Kasumi-1 (cell line): ENCODE measurements at places on chromosomes 12 and 14.

DNA sequence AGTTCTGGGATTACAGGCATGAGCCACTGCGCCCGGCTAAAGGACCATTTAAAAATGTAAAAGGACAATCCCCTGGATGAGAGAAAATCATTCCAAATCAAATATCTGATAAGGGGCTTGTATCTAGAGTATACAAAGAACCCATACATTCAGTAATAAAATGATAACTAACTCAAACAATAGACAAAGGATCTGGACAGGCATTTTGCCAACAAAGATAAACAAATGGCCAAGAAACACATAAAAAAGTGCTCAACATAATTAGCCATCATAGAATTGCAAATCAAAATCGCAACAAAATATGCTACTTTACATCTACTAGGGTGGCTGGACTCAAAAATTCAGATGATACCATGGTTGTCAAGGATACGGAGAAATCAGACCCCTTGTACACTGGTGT is 8.5 kb upstream of the BICD1 start:
- no peak for DNase-seq

GRCh38 chr14:22547948-22548750 is 40.9 kb downstream of the DAD1 start:
- DNase-seq = no peak

- DNase-seq = peak; percentile 51
Observed at GRCh38 chr14:69475194-69475818, 9.2 kb upstream of the PLEKHD1 start.

- DNase-seq = no peak
Observed at GRCh38 chr14:63922696-63923421, 70.1 kb downstream of the SYNE2 start.

GRCh38 chr14:103404032-103404918 is 19.1 kb downstream of the MARK3 start:
- DNase-seq = no peak

DNA sequence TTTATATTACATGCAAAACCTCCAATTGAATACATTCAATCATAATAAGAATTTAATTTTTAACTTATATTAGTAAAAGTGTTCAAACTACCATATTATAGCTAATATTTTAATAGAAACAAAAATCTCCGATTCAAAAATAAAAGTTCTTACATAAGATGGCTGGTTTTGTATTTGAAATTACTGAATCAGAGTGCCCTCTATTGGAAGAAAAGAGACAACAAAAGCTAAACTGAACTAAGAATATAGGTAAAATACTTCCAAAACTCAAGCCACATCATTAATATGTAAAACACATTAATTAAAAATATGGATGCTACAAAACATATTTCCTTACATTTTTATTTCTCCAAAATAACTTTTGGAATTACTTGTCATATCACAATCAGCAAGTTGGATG is 120.3 kb downstream of the GARIN6 start:
- peak; percentile 61 for DNase-seq

GRCh38 chr12:54368709-54369596 is 4.7 kb upstream of the GPR84 start:
- DNase-seq = peak; percentile 94

DNA sequence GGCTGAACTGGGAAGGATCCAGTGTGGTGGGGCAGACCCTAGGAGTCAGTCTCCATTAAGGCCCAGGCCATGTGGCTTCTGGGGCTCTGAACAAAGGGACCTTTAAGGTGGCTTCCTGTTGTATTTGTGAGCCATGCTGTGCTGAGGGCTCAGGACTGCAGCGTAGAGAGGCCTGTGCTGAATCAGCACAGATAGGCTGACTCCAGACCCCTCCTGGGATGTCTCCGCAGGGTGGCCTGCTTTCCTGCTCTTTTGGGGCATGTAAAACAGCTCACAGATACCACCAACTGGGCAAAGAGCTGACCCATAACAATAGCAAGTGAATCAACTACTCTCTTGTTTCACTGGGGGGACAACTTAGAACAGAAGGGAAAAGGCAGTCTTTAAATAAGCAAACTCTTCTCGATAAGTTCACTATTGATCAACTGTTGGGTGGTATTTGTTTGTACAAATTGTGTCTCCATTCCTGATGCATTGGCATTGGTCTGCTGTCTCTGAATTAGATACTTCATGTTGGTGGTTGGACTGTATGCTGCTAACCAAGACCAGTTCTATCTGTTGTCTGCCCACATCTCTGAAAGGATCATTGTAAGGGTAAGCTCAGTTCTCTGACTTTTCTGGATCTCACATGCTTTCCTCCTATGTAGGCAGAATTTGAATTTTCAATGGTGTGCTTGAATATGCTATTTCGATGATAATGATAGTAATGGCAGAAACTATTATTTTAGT is 71.8 kb downstream of the MYRFL start:
- no peak for DNase-seq

- peak; percentile 26 for DNase-seq
Observed at GRCh38 chr12:3897371-3897971, 24.3 kb upstream of the PARP11 start.

DNA sequence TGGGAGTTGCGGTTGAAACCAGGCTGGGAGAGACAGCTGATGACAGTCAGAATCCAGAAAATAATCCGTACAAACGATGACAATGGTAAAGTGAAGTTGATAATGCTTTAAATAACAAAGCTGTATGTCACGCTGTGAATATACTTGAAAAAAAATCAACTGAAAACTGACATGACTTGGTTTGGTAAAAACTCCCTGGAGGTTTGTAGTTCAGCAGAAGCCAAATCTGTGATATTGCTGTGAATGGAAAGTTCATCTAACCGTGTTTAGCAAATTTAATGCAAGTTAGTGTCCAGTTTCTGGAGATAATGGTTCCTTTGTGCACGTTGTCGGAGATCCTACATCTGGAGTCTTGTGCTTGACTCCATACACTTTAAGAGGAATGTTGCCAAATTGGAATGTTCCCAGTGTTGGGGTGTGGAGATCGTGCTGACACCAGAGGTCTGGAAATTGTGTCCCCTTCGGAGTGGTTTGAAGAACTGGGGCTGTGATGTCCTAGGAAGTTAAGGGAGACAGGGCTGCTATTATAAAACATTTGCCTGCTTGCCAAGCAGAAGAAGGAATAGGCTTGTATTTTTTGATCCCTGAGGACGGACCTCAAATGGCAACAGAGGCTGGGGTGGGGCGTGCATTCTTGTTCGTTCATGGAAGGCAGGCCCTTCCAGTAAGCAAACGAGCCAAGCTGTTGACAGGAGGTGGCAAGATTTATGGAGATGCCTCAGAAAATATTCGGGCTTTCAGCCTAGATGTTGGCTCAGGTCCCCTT is 30.6 kb downstream of the PPFIBP1 start:
- no peak for DNase-seq

DNA sequence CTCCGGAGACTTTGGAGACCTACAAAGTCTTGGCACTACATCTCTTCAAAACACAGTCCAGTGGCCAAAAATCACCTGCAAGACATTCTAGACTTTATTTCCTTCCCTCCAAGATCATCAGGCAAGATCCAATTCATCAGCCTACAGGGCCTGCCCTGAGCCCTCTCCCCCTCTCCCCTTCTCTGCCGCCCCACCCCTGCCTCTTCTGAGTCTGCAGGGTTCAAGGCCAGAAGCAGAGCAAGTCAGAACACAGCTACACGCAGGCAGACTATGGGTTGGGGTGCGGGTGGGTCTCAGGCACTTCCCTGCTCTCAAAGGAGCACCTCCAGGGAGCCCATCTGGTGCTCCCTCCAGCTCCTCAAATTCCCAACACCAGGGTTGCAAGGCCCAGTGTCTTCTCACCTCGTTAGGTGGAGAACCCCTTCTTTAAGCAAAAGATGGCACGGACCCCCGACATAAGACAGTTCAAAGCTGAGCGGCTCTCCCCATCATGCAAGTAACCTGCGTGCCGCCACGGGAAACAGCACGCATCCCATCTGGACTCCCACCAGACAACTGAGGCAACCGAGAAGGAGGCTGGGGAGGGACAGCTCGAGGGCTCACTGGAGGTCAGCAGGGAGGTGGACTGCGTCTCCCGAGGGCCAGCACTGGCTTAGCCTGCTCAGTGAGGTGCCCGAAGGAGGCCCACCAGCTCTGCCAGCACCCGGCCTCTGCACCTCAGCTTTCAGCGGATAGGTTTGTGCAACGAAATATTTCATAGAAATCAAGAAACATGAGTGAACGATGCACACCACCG is 5.6 kb upstream of the INF2 start:
- no peak for DNase-seq

DNA sequence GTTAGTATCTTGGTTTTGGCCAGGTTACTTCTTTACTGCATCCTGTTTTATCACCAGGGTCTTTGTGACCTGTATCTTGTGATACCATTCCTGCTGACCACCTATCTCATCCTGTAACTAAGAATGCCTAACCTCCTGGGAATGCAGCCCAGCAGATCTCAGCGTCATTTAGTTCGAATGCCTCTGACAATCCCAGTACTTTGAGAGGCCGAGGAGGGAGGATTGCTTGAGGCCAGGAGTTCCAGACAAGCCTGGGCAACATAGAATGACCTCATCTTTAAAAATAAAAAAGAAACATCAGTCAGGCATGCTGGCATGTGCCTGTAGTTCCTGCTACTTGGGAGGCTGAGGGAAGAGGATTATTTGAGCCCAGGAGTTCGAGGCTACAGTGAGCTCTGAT is 206.5 kb downstream of the SUDS3 start:
- no peak for DNase-seq
